ENCODE measurements at places on chromosomes 1 and 21.

DNA sequence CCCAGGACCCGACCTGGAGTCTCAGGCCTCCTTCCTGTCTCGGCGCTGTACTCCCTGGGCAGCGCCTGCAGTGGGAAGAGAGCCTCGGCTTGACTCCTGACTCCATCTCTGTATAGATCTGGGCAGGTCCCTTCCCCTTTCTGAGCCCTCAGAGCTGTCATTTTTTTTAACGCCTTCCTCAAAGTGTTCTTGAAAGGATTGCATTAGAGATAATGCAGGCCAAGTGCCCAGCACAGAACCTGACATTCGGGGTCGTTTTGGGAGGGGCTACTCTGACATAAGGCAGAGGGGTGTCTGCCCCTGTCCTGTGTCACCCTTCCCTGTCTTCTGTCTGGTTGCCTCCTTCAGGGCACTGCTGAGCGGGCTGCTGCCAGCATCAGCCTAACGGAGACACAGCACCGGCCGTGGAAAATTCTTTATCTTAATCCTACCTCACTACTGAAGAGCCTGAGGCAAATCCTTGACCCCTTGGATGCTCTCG lies 271.6 kb downstream of the TRABD2B start:
- DNase-seq: no peak

GRCh38 chr1:235946571-235946981 lies 79.9 kb upstream of the LYST start:
- DNase-seq: no peak

GRCh38 chr1:101781201-101781831 lies 215.4 kb downstream of the OLFM3 start:
- DNase-seq: peak; percentile 2

DNA sequence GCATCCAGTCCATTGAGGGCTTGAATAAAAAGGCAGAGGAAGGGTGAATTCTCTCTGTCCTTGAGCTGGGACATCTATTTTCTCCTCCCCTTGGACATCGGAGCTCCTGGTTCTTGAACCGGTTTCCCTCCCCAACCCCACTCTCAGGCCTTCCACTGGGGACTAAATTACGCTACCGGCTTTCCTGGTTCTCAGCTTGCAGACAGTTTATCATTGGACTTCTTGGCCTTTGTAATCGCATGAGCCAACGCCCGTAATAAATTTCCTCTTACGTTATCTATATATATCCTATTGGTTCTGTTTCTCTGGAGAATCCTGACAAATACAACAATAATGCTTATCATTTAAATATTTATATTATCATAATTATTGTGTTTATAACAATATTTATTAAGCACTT lies 20.4 kb upstream of the COL9A2 start:
- DNase-seq: no peak

DNA sequence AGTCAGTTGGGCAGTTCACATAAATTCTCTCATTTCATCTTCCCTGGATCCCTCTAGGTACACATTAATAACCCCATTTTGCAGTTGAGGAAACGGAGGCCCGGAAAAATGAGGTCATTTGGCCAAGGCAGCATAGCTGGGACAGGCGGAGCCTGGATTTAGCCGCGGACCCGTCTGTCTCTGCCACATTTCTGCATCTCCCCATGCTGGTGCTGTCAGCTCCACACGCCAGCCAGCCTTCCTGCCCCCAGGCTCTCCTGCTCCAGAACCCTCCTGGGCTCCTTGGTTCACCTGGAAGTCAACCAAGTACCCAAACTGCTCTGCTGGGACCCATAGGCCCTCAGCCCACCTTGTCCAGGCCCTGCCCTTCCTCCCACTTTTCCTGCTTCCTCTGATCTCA lies 7.6 kb downstream of the FOXO6 start:
- DNase-seq: no peak

DNA sequence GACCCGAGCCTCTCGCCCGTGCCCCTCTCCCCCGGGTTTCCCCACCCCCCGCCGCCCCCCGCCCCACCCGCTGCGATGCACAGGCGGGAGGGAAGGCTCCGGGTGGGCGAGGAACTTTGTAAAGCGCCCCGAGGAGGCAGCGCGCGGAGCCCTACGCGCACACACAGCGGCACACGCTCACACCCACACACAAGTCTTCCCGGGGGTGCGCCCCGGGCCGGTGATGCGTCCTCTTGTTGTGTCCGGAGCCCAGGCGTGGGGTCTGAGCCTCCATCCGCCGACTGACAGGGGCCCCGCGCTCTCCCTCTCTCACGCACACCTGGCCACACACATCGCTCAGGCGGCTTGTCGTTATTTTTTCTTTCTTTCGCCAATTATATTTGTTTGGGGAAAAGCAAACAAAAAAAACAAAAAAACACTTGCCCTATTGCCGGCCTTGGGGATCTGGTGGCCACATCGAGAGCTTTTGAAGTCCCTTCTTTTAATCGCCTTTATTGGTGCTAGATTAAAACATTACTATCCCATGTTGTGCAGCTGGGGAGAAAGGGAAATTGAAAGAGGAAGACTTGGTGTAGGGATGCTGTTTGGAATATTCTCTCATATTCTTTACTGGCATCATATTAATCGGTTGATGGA lies 770 bp downstream of the NTNG1 start:
- DNase-seq: no peak

DNA sequence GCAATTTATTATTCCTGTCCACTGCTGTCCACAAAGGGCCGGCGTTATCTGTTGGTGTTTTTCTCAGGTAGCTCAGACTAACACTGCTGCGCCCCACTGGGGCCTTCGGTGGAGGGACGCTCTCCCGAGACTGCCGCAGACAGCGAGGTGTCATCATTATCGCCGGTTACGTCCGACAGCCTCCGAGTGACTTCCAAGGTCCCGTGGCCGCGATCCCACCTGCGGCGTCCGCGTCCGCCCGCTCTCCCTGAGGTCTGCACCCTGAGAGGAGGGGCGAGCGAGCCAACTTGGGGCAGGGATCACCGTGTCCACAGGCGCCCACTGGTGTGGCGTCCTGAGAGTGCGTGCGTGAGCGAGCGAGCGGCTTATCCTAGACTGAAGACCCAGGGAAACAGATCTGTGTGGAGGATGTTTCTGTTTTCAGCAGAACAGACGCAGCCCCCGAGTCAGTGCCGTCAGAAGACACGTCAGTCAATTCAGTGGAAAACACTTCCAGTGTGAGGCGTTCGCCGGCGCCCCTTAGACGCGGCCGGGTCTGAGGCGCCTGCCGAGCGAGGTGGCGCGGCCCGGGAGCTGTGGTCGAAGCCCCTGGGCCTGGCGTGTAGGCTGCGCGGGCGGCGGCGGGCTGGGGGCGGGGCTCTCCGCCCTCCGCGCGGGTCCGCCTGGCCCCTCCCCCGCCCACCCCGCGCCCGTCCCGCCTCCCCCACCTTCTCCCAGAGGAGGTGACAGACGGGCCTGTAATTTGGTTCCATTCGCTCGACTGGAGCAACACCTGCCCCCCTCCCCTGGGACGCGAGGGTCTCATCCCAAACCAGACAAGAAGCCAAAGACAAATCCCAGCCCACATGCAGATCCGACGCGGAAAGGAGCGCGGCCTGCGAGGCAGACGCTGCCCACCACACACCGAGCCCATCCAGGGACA lies 12.6 kb downstream of the NHLH2 start:
- DNase-seq: no peak

DNA sequence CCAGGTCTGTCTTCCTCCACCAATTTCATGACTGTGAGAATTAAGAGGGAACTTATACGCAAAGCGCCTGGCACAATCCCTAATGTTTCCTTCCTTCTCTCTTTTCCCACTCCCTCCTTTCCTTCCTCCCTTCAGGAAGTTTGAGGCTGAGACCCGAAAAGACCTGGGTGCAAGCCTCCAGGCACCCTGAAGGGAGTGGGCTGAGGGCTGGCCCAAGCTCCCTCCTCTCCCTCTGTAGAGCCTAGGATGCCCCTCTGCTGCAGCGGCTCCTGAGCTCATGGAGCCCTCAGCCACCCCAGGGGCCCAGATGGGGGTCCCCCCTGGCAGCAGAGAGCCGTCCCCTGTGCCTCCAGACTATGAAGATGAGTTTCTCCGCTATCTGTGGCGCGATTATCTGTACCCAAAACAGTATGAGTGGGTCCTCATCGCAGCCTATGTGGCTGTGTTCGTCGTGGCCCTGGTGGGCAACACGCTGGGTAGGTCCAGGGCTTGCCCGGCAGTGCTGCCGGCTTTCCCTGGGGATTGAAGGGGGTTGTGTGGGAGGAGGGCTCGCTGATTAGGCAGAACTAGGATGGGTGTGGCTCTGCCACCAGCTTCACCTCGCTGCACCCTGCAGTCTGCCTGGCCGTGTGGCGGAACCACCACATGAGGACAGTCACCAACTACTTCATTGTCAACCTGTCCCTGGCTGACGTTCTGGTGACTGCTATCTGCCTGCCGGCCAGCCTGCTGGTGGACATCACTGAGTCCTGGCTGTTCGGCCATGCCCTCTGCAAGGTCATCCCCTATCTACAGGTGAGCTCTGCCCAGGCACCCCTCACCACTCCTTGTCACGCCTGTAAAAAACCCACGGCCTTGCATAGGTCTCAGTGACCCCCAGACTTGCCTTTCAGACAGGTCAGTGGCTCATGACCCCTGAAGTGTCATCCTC lies 1.7 kb downstream of the HCRTR1 start:
- no peak for DNase-seq

DNA sequence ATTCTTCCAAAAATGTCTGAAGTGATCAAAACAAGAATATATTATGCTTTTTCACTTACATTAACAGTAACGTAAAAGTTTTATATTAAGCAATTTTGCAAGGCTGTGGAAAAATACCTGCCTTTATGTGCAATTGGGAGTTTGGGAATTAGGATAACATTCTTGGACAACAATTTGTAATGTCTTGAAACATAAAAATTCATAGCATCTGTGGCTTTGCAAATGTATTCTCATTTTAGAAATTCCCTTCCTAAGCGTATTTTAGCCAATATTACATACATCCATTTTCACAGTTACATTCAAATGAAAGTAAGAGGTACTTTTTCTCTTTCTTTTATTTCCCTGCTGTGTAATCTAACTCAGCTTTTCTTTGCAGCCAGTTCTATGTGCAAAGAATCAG lies 13.4 kb upstream of the CFH start:
- DNase-seq: no peak

DNA sequence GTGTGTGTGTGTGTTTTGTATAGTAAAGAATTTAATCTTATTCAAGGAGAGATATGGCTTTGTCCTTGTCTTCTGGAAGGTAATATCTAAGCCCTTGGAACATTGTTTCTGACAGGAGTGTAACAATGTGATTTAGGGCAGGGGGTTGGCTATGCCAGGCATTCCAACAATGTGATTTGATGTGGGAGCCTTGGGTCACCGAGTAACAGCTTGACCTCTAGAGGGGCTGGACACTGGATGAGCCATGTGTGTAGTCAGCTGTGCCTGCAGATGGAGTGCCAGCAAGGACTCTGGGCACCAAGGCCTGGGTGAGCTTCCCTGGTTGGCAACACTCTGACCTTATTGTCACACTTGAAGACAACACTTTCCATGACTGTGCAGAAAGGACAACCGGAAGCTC lies 336.1 kb upstream of the ZP4 start:
- no peak for DNase-seq

GRCh38 chr21:46188226-46189212 lies 4.3 kb upstream of the SPATC1L start:
- no peak for DNase-seq

GRCh38 chr1:3038113-3038551 lies 16.9 kb downstream of the ACTRT2 start:
- DNase-seq: no peak

DNA sequence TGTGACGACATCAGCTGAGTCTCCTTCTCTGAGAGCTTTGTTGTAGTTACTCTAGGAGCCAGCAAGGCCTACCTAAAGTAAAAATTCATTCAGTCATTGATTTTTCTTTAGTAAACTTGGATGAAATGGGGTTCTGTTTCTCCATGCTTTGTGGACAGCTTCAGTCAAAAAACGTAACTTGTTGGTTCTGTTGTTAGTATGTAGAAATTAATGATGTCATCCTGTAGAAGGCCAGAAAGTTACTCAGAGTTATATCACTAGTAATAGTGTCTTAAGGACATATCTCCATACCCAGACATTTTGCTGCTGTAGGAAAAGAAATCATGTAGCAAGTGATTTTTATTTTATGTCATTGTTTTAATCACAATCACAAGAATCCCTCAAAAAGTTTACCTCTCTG lies 43.0 kb downstream of the KDM1A start:
- DNase-seq: no peak

DNA sequence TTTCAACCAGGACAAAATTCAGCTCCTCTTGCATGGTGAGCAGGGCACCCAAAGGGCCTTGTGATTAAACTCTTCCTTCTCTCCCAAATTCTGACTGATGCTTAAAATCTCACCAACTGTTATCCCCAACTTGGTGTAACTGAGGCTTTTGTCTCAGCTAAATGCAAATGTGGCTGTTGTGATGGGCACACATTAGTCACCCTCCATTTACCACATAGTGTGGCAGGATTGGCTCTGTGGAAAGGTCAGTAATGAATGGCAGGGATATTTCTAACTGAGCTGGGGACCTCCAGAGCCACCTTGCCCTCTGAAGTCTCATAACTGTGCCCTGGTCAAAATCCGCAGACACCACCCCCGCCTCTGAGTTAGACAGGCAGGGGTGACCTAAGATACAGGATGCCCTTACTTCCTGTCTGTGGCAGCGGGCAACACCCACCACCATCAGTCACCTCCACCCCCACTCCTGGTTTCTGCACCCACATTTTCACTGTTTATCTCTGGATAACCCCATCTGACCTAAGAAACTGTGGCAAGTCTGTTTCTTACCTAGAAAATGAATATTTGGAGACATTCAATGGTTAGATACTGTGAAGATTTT lies 25.4 kb upstream of the RGS16 start:
- no peak for DNase-seq

- DNase-seq: no peak
These were observed 37.2 kb upstream of the CITED4 start for GRCh38 chr1:40899230-40899870.

DNA sequence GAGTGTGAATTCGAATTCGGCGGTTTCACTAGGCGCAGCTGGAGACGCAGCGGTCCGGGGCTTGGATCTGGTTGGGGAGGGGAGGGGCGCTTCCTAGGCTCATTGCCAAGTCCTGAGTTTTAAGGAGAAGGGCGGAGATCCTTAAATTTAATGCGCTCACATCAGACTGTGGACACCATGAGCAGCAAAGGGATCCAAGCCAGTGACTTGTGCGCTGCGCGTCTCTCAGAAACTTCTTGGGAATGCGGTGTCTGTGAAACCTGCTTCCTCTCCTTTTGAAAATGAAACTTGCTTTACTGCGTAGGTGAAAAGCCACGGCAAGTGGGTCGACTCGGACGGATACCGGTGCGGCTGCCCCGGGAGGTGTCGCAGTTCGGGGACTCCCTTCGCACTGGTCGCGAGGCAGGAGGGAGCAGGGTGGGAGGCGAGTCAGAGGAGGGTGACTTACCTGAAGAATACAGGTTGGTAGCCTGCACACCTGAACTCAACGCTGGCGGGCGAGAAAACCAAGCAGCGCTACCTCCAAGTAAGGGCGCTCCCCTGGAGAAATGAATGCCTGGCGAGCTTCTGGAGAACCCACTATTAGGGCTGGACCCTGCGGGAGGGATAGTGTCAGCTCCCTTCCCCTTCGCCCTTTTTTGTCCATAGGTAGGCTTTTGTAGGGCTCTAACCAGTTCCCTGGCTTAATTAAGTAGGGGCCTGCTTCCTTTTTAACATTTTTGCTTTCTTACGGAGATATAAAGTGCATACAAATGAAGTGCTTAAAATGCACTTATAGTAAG lies 992 bp downstream of the TENT5C start:
- no peak for DNase-seq

GRCh38 chr1:41572224-41572623 lies 87.7 kb upstream of the EDN2 start:
- no peak for DNase-seq

Data from HS-5 (cell line).